ENCODE measurements at places on chromosomes 3 and 15.

GRCh38 chr15:57025264-57025926 lies 107.0 kb downstream of the TCF12 start:
- no peak for DNase-seq
- H3K4me3 ChIP-seq: no peak overlapping the region
- no peaks in the 10 kb centered on the region for H3K36me3 ChIP-seq
- no peak overlapping the region for H3K27ac ChIP-seq

DNA sequence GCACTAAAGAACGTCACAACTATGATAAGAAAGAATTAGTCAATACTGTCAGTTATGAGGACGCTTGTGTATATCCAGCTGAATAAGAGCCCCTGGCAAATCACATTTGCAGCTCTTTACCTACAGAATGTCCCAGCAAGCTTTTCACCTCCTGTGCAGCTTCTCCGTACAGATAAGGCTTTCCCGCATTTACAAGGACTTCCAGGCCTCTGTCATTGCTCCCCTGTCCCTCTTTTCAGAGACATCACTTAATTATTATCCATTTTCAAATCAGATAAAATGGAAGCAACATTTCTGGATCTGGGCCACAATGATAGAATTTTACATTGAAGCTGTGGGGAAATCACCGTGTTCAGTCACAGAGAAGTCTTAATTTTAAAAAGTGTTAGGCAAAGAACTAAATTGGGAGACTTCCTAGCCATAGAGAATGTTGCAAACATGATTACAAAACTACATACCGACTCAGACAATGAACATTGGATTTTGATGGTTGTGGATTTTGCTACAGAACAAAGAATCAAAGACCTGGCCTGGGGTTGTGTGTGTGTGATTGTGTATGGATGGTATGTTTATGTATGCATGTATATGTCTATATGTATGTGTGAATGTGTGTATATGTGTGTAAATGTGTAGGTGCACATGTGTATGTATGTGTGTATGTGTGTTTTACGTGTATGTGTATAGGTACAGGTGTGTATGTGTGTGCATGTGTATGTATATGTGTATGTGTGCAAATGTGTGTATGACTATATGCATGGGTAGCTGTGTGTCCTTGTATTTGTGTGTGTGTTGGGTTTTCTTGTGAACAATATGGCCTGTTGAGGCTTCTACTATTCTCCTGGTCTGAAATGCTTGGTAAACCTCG lies 41.5 kb downstream of the MGLL start:
- no peak overlapping the region for H3K27ac ChIP-seq
- H3K4me1 ChIP-seq: no peaks in the 10 kb centered on the region

DNA sequence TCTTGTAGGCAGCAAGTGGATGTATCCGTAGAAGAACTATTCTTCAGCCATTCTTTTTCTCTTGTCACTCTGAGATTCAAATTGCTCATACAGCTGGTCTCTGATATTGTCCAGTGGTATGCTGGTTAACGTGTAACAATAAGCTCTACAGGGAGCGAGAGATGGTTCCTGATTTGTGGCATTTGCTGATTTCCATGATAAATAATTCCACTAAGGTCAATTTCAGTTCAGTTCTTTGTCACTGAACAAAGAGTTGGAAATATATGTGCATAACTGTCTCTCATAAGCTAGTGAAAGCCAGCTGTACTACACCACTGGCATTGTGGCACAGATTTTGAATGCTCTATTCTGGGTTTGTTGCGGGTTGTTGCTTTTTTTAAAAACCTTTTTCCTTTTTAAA lies 131.7 kb downstream of the MTHFS start:
- DNase-seq: no peak
- no peak overlapping the region for H3K4me3 ChIP-seq
- no peaks in the 10 kb centered on the region for H3K4me1 ChIP-seq
- no peak overlapping the region for H3K27ac ChIP-seq

GRCh38 chr3:128808672-128809071 lies 70.7 kb upstream of the ACAD9 start:
- H3K4me1 ChIP-seq: no peaks in the 10 kb centered on the region
- H3K27me3 ChIP-seq: no peaks in the 10 kb centered on the region
- DNase-seq: no peak
- H3K36me3 ChIP-seq: peaks cover 5% of the 10 kb centered on the region

DNA sequence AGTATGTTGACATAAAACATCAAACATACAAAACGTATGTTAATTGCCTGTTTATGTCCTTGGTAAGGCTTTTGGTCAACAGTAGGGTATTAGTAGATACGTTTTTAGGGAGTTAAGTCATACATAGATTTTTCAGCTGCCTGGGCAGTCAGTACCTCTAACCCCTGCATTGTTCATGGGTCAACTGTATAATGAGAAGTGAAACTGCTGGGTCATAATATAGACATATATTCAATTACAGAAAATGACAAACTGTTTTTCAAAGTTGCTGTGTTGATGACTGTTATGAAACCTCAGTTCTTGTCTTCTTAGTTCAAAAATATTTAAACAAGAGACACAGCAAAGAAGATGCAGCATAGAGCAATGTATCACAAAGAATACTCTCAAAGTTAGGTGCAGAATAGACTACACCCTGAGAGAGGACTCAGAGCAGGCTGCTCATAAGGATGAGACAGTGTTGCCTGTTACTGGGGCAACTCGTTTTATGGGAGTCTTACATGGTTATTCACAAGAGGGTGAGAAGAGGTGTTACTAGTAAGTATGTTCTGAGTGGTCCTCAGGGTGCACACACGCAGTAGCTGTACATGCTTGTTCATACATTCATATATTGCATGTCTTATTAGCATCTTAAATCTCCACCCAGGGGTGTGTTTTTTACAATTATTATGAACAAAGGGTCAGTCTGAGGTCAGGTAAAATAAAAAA lies 53.1 kb upstream of the ADAMTS17 start:
- H3K27me3 ChIP-seq: no peaks in the 10 kb centered on the region
- H3K36me3 ChIP-seq: no peaks in the 10 kb centered on the region
- DNase-seq: no peak
- H3K4me1 ChIP-seq: no peaks in the 10 kb centered on the region
- no peak overlapping the region for H3K4me3 ChIP-seq
- H3K27ac ChIP-seq: no peak overlapping the region

DNA sequence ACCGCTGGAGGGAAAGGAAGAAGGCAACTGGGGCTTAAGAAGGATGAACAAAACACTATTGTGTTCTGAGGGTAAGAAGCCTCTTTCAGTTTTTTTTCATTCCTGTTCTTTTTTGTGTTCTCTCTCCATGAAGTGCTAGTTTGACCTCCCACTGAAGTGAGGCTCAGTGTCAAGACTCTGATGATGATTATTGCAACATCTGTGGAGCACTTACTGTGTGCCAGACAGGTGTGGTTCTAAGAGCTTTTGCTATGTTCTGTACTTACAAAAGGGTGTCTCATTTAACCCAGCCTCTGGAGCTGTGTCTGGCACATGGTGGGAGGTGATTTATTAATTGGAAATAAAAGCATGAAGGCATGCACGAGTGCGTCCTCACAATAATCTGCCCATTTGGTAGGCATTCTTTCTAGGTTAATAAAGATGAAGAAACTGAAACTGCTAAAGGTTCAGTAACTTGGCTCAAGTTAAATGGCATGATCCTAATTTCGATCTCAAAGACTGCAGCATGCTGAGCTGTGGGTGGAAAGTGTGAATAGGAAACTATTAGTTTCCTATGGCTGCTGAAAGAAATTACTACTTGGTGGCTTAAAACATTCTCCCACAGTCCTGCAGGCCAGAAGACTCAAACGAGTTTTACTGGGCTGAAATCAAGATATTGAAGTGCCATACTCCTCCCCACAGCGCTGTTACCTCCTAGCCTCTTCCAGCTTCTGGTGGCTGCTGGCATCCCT lies 38.5 kb upstream of the VEPH1 start:
- no peaks in the 10 kb centered on the region for H3K4me1 ChIP-seq
- no peak overlapping the region for H3K4me3 ChIP-seq
- no peak overlapping the region for H3K27ac ChIP-seq
- no peaks in the 10 kb centered on the region for H3K27me3 ChIP-seq
- H3K36me3 ChIP-seq: no peaks in the 10 kb centered on the region

DNA sequence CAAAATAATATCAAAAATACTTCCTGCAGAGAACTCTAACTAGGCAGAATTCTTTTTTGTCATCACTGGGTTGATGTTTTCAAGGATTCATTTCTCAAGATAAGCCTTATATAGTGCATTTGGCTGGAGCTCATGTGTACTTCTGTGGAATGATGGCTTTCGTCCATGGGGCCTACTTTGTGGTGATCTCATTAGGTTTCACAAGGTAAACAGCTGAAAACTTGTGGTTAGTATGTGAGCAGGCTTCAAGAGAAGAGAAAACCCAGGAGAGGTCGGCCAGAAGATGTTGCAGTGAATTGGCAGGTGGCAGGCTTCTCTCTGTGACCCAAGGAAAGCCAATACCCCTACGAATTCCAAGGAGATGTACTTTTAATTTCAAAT lies 121.4 kb upstream of the PHLDB2 start:
- no peaks in the 10 kb centered on the region for H3K36me3 ChIP-seq
- DNase-seq: no peak
- H3K4me3 ChIP-seq: no peak overlapping the region
- no peaks in the 10 kb centered on the region for H3K27me3 ChIP-seq
- no peak overlapping the region for H3K27ac ChIP-seq

- DNase-seq: no peak
- no peak overlapping the region for H3K27ac ChIP-seq
- H3K36me3 ChIP-seq: no peaks in the 10 kb centered on the region
- no peaks in the 10 kb centered on the region for H3K27me3 ChIP-seq
These were observed 12.4 kb upstream of the AADACL2 start for GRCh38 chr3:151721294-151721693.

GRCh38 chr3:140447136-140447535 lies 230.7 kb upstream of the TRIM42 start:
- no peaks in the 10 kb centered on the region for H3K4me1 ChIP-seq
- no peak overlapping the region for H3K27ac ChIP-seq
- H3K27me3 ChIP-seq: no peaks in the 10 kb centered on the region

GRCh38 chr15:92429378-92430068 lies 35.8 kb downstream of the ST8SIA2 start:
- peak; percentile 86 for DNase-seq
- H3K27ac ChIP-seq: no peak overlapping the region
- H3K4me1 ChIP-seq: peaks cover 6% of the 10 kb centered on the region
- H3K36me3 ChIP-seq: peaks cover 1% of the 10 kb centered on the region

- no peak for DNase-seq
- no peaks in the 10 kb centered on the region for H3K36me3 ChIP-seq
- H3K4me3 ChIP-seq: no peak overlapping the region
- H3K4me1 ChIP-seq: no peaks in the 10 kb centered on the region
- no peaks in the 10 kb centered on the region for H3K27me3 ChIP-seq
- H3K27ac ChIP-seq: no peak overlapping the region
These were observed 736.9 kb upstream of the CCDC54 start for GRCh38 chr3:106640353-106640752.

DNA sequence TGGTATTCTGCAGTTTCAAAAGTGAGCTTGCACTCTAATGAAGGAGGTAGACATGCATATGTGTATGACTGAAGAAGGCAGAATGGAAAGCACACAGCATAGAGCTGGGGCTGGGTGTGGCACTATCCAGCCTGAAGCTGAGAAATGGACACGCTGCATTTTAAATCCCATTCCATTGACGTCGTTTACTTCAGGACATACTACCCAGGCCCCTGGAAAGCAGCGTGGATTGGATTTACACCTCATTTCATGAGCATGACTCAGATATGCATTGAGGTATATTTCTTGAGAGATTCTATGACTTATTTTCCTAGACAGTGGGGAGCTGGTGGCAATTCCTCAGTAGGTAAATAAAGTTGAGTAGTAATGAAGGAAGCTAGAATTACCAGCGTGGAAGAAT lies 101.4 kb downstream of the ABI3BP start:
- DNase-seq: no peak
- H3K4me1 ChIP-seq: no peaks in the 10 kb centered on the region
- H3K27ac ChIP-seq: no peak overlapping the region
- H3K36me3 ChIP-seq: no peaks in the 10 kb centered on the region

- H3K27me3 ChIP-seq: no peaks in the 10 kb centered on the region
- DNase-seq: no peak
- H3K4me3 ChIP-seq: no peak overlapping the region
- no peak overlapping the region for H3K27ac ChIP-seq
- H3K36me3 ChIP-seq: no peaks in the 10 kb centered on the region
These were observed 108.3 kb downstream of the TFDP2 start for GRCh38 chr3:142040941-142041491.

- H3K36me3 ChIP-seq: no peaks in the 10 kb centered on the region
- H3K4me1 ChIP-seq: no peaks in the 10 kb centered on the region
- H3K4me3 ChIP-seq: no peak overlapping the region
These were observed 78.5 kb upstream of the FAM174B start for GRCh38 chr15:92733934-92734521.

- no peak for DNase-seq
- H3K36me3 ChIP-seq: no peaks in the 10 kb centered on the region
- no peak overlapping the region for H3K4me3 ChIP-seq
- H3K27ac ChIP-seq: no peak overlapping the region
- H3K4me1 ChIP-seq: no peaks in the 10 kb centered on the region
These were observed 61.4 kb downstream of the ADAMTS7 start for GRCh38 chr15:78749831-78750230.

- H3K4me3 ChIP-seq: no peak within 1 kb of the TSS
- no peak for DNase-seq
- H3K27ac ChIP-seq: no peak within 1 kb of the TSS
- no peaks in the 10 kb centered on the region for H3K36me3 ChIP-seq
- H3K4me1 ChIP-seq: no peaks in the 10 kb centered on the region
These were observed at the start of gene GPR15 for GRCh38 chr3:98531622-98532274. GPR15 (plus strand) TSS chr3:98531978; CDS start chr3:98532034, 56 bp downstream.

DNA sequence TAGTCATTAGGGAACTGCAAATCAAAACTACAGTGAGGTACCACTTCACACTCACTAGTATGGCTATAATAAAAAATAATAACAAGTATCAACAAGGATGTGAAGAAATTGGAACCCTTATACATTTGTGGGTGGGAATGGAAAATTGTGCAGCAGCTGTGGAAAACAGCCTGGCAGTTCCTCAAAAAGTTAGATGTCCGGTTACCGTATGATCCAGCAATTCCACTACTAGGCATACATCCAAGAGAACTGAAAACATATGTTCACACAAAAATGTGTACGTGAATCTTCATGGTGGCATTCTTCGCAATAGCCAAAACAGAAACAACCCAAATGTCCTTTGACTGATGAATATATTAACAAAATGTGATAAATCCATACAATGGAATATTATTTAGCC lies 187.9 kb upstream of the LYSMD4 start:
- H3K36me3 ChIP-seq: no peaks in the 10 kb centered on the region
- H3K27me3 ChIP-seq: no peaks in the 10 kb centered on the region
- H3K27ac ChIP-seq: no peak overlapping the region
- no peak for DNase-seq
- no peak overlapping the region for H3K4me3 ChIP-seq

DNA sequence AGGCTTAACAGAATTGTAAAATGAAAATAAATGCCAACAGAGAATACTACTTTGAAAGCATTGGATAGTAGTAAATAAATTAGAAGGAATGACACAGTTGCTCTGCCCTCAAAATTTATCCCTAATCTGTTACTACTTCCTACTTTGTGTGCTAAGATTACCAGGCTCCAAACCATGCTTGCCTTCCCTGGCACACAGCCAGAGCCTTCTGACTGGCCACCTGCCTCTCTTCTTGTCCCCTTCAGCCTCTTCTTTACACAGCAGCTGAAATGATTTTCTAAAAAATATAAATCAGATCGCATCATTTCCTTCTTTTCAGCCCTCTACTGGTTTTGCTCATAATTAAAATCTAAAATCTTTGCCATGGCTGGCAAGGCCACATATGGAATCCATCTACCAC lies 334.1 kb downstream of the FHIT start:
- no peaks in the 10 kb centered on the region for H3K4me1 ChIP-seq
- no peak overlapping the region for H3K27ac ChIP-seq
- no peaks in the 10 kb centered on the region for H3K36me3 ChIP-seq

Data from mesendoderm (in vitro differentiated cells).